ENCODE measurements at places on chromosomes 3 and 15.

DNA sequence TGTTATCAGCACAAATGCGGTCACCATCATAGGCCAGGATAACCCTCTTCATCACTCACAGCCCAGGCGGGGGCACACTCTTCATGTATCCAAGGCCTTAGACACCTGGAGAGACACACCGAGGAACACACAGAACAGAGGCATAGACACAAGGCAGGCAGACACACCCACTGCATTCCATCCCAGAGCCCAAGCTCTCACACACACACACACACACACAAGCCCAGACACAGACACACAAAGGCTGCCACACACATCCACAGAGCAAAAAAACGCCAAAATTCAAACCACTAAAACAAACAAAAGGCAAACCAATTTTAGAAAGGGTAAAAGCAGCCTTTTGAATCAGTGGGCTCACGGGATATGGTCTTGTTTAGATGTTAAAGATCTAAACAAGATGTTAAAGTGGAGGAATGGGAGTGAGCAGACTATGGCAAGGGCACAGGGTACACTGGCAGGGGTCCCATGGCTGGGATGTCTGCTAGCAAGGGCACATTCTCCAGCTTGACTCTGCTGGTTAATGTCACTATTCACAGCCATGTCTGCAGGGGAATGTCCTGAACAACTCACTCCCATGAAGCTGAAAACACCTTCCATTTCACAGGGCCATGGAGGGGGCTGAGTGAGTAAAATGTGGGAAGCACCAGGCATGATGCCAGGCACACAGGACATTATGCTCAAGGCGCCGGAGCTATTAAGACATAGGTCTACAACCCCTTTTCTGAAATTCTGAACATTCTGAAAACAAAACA lies 14.9 kb upstream of the CRABP1 start:
- peak; percentile 49 for DNase-seq

DNA sequence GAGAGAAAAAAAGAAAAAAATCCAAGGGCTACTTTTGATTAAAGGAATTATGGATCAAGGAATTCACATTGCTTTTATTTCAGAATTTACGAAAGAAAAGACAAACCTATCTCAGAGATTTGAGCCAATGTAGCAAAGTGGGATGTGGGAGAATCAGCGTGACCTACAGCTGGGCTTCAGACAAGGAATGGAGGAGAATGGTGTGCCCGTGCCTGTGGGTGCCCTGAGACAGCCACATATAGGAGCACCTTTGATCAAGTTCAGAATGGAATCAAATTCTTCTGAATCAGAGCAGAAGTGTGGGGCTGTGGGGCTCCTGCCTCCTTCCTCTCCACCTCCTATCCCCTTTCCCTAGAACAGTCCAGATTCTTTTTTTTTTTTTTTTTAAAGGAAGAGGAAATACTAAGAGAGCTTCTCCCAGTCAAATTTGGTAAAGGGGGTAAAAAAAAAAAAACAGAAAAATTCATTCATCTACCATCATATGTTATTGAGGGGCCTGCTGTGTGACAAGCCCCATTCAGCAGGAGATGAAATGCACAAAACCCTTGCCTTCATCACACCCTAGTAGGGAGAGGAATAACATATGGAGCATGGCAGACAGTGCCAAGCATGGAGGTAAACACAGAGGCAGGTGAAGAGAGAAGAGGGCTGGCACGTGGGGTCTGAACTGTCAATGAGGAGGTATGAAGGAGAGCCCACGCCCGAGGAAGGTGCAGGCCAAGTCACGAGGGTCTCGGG lies 25.0 kb upstream of the MUSTN1 start:
- DNase-seq, result no peak

DNA sequence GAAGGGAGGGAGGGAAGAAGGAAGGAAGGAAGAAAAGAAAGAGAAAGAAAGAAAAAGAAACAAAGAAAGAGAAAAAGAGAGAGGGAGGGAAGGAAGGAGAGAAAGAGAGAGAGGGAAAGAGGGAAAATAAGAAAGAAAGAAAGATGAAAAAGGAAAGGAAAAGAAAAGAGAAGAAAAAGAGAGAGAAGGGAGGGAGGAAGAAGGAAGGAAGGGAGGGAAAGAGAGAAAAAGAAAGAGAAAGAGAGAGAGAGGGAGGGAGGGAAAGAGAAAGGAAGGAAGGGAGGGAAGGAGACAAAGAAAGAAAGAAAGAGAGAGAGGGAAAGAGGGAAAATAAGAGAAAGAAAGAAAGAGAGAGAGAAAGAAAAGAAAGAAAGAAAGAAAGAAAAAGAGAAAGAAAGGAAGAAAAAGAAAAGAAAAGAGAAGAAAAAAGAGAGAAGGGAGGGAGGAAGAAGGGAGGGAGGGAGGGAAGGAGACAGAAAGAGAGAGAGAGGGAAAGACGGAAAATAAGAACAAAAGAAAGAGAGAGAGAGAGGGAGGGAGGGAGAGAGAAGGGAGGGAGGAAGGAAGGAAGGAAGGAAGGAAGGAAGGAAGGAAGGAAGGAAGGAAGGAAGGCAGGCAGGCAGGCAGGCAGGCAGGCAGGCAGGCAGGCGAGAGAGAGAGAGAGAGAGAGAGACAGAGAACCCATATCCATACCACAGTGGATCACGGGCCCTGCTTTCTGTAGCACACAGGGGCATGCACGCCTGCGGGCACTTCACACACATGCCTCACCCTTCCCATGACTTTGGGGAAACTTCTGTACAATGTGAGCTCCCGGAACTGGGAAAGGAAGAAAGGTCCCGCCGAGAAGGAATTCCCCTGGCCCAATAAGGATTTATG lies 52.5 kb downstream of the ADCY5 start:
- no peak for DNase-seq

GRCh38 chr15:95894407-95894956 lies 436.0 kb upstream of the NR2F2 start:
- no peak for DNase-seq

GRCh38 chr3:9890249-9891071 lies at the start of gene JAGN1:
Gene JAGN1, plus strand, starts transcription at chr3:9890610. Its CDS starts 113 bp downstream, at chr3:9890723.
- DNase-seq, result peak; percentile 93

DNA sequence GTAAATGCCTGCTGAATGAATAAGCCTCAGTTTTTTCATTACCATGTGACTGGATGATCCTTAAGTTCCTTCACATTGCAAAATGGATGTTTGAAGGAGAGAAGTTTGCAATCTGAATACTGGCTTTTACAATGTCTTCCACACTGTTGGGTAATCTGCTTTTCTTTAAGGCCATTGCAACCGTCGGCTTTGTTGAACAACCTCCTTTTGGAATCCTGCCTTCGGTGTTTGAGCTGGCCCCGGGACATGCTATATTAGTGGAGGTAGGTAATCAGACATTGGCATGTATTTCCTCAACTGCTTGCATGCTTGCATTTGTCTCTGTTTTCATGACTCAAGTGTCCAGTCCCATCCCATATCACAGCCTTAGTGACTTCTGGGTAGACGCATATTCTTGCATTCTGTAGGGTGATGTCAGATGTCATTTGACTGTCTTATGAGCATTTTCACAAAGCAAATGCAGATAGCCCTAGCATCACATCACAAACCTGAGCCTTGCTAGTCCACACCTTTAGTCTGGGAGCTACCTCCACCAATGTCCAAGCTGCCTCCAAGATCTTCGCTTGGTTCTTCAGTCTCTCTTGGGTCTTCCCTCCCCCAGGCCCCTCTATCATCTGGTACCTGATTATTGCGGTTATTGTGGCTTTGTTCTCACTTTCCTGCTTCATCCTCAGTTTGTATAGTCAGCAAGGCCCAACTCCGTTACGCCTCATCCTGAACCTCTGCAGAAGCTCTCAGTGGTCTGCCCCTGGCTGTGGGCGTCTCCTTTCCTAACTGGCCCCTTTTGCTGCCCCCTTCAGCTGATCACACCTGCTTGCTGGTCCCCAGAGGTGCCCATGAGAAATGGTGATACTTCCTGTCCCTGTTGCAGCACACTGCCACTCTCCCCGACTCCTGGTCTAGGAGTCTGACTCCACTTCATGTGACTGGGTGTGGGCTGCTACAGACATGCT lies 48.5 kb downstream of the ACAA1 start:
- no peak for DNase-seq

- DNase-seq, result no peak
These were observed 10.3 kb downstream of the BCL2A1 start for GRCh38 chr15:79960502-79961212.

GRCh38 chr3:122409446-122409845 lies 6.4 kb downstream of the WDR5B start:
- no peak for DNase-seq

DNA sequence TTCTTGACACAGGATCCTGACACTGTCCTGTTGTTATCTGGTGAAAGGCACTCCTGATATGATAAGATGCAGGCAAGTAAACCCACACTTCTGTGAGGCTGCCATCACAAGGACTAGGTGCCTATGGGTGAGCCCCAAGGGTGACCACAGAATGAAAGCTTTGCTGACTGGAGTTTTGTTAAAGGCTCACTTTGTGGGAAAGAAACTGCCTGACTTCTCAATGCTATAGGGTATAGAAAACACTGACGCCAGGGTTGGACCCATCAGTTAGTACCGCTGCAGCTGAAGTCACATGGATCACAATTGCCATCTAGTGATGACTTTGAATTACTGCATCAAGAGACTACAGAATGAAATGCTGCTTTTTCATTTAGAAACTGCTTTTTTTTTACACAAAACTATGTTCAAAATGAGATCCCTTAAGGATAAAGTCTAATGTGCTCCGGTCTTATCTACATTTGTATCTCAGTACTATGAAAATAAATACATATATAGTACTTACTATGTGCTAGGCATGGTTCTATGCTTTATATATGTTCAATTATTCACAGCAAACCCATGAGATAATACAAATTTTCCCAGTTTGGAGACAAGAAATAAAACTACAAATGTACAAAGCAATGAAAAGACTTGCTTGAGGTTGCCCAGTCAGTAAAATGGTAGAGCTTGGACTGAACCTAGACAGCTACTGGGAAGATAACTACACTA lies 64.2 kb upstream of the CMSS1 start:
- peak; percentile 38 for DNase-seq

DNA sequence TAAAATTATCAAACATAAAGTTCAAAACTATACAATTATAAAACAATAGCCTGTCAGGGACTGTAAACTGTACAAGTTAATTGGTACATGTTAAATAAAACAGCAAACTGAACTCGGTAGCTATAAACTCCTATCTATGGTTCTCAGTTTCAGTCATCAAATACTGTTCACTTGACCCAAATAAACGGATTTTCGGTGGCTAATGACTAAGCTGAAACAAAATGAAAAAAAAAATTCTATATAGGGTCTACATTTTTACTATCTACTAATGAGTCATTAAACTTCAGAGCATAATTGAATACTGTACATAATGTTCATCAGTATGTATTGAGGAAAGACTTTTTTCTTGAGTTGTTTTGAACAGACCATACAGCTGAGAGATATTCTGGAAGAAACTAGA lies 6.6 kb downstream of the PROK2 start:
- no peak for DNase-seq

DNA sequence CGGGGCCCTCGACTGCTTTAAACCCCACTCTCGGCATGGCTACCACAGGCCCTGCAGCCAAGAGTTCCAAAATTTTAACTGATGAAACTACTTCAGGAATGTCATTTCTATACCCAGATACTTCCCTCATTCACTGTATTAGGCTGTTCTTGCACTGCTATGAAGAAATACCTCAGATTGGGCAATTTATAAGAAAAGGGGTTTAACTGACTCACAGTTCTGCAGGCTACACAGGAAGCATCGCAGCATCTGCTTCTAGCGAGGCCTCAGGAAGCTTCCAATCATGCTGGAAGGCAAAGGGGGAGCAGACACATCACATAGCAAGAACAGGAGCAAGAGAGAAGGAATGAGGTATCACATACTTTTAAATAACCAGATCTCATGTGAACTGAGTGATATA lies 21.6 kb upstream of the ALCAM start:
- DNase-seq, result no peak

DNA sequence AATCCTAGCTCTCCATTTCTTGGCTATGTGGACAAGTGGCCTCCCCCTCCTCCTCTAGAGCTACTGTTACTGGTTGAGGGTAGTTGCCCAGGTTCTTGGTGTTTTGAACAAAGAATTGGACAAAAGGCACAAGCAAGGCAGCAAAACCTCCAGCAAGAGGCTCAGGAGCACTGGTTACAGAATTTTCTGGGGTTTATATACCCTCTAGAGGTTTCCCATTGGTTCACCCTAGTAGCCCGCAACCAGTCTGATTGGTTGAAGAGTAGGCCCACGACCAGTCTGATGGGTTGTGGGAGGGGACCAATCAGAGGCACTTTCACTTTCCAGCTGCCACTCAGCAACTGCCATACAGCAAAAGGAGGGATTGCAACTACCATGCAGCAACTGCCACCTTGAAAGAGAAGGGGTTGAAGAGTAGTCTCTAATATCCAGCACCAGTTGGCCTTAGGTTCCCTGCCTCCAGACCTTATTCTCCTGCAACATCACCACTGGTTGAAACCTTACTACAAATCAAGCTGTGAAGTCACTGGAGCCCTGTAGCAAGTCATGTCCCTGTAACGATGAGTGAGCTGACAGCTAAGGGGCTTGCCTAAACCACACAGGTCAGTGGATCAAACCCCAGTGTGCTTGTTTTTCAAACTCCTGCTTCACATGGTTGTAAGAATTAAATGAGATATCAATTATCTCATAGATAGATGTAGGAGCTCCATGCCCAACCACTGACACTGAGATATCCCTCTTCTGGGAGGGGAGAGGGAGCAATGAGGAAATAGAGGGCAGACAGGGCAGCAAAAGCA lies 2.9 kb upstream of the C15orf39 start:
- no peak for DNase-seq

DNA sequence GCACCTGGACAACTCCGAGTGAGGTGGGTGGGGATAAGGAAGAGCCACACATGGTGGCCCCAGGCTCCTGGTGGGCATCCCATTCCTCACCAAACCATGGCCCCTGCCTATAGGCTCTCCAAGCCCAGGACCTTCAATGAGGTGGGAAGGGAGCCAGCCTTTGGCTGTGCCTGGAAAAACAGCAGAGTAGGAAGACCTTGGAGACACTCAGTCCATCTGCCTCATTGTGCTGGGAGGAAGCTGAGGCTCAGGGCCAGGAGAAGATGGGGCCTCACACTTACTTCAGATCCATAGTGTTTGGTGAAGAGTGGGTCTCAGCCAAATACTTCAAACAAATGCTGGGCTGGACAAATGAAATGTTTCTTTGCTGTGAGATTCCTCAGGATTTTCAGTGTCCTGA lies 47.4 kb upstream of the APEH start:
- no peak for DNase-seq

GRCh38 chr3:113252553-113252952 lies 41.2 kb downstream of the BOC start:
- DNase-seq, result no peak

DNA sequence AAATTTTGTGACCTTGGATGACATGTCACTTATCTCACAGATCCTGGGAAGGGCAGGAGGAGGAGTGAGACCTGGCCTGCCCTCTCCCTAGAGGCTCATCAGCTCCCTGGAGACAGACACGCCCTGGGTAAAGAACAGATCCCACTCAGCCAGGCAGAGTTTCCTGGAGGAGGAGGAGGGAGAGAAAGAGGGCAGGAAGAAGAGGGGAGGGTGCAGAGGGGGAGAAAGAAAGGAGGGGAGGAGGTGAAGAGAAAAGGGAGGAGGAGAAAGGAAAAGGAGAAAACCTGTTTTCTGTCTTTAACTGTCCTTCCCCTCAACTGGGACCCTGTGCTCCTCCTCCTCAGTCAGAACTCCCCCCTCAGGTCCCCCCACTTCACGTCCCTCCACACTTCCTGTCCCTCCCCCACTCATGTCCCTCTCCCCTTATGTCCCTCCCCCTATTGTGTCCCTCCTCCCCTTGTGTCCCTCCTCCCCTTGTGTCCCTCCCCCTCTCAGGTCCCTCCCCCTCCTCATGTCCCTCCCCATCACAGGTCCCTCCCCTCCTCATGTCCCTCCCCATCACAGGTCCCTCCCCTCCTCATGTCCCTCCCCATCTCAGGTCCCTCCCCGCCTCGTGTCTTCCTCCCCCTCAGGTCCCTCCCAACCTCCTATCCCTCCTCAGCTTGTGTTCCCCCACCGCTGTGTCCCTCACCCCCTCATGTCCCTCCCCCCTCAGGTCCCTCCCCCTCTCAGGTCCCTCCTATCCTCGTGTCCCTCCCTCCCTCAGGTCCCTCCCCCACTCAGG lies 52.3 kb upstream of the CGNL1 start:
- peak; percentile 61 for DNase-seq
